Bronchial epithelial cell (primary cell): ENCODE measurements at places on chromosomes 6 and 20.

DNA sequence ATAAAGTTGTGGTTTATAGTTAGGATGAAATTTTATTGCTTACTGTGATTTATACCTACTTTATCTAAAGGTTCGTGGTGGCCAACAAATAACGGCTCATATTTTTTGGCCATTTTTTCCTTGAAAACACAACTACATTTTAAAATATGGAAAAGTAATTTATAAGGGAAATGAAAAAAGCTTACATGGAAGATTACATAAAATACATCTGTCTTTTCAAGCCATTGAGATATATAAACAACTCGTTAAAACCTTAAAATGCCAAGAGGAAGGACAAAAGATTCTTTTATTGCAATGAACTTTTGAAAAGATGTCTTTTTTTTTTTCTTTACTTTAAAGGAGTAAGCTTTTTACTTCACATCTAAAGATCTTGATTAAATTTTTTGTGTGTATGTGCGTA, 55.4 kb upstream of the EYA4 start:
- DNase-seq, result no peak

- peak; percentile 50 for DNase-seq
Observed at GRCh38 chr6:36386495-36387439, 702 bp downstream of the ETV7 start.

GRCh38 chr20:62292108-62292507, 10.7 kb upstream of the ADRM1 start:
- no peak for DNase-seq

DNA sequence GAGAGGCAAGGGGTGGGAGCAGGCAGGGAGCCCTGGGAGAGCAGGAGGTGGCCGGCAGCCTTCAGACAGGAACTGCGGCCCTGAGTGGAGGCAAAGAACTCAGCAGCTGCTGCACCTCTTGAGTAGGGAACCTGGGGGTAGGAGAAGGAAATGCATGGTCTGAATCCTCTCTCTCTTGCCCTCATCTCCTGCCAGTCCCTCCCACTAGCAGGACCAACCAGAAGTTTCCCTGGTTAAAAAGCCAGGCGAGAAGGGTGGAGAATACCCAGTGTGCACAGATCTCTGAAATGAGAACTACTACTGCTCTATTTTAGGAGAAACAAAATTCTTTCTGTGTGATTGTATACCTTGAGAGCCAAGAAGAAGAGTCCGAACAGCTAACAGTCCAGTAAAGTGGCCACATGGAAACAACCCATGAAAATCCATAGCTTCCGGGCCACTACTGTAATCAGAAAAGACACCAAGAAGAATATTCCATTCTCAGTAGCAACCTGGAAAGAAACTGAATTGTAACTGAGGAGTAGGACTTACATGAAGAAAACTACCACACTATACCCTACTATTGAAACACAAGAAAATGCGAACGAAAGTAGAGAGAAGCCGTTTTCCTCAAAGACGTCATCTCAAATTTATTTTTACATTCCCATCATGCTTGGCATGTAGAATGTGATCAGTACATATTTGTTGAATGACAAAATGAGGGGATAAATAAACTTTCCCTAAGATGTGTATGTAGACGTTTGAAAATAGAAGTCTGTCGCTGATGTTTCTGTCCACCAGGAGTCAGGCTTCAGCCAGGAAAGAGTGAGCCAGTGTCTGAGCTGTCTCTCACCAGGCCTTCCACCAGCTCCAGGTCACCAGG, 25.6 kb downstream of the WRNIP1 start:
- DNase-seq, result peak; percentile 88

DNA sequence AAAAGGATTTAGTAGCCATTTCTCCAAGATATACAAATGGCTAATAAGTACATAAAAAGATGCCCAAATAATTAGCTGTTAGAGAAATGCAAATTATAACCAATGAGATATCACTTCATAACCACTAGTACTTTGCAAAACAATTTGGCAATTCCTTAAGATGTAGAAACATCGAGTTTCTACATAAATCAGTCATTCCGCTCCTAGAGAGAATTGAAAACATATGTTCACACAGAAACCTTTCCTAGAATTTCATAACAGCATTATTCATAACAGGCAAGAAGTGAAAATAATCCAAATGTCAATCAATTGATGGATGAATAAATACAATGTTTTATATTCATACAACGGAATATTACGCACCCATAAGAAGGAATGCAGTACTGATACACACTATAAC, 20.5 kb upstream of the NT5E start:
- no peak for DNase-seq

DNA sequence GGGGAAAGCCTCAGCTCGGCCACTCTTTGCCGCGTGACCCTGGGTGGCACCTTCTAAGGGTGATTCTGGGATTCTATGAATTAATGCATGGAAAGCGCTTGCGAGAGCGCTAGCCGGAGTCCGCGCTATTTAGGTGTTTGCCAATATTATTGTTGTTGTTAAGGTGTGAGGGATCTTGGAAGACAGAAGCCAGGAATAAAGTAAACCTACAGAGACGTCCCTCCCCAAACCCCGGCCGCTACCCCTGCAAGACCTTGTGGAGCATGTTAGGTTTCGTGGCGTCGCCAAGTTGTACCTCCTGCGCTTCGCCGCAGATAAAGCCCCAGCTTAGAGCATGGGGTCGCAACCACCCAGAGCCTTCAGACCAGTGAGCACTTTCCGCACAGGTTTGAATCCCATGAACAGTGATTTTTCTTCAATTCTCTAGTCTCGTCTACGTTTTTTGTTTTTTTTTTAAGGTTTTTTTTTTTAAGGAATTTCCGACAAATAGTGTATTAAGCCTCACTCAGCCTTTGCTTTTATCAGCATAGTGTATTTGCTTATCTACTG, 16.9 kb upstream of the ZSCAN9 start:
- DNase-seq, result no peak

GRCh38 chr6:119444642-119445557, 95.3 kb upstream of the MAN1A1 start:
- DNase-seq, result peak; percentile 54

DNA sequence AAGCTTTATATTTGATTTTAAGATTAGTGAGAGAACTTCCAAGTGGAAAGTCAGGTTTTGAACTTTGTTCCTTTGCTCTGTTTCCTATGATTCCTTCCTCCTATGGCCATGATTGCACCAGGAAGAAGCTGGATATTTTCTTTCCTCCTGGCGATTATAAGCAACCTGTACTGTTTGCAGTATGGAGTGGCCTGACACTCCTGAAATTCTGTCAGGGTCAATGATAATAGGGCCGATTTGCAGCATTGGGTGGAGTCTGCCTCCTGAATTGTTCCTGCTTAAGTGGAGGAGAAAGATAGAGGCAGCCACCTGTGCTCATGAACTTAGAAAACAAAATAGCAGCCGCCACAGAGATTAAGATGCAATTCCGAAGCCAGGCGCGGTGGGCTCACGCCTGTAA, 9.8 kb upstream of the FAM217A start:
- no peak for DNase-seq

GRCh38 chr6:155850408-155850841, 394.8 kb upstream of the NOX3 start:
- peak; percentile 50 for DNase-seq

GRCh38 chr20:8255945-8256632, 124.0 kb downstream of the PLCB1 start:
- DNase-seq, result peak; percentile 90

GRCh38 chr6:167997642-167998041, at the start of gene KIF25:
TSS of gene KIF25 (plus strand) at chr6:167997671. CDS start at chr6:168029586, 31,915 bp downstream.
- no peak for DNase-seq
